ENCODE measurements at places on chromosomes 4 and X.

- DNase-seq, result no peak
These were observed 199.5 kb upstream of the UGT8 start for GRCh38 chr4:114399105-114399504.

- no peak for DNase-seq
These were observed 333.9 kb downstream of the PDHA2 start for GRCh38 chr4:96173756-96174155.

- DNase-seq, result peak; percentile 42
These were observed 93.3 kb downstream of the ANXA3 start for GRCh38 chr4:78644744-78645330.

DNA sequence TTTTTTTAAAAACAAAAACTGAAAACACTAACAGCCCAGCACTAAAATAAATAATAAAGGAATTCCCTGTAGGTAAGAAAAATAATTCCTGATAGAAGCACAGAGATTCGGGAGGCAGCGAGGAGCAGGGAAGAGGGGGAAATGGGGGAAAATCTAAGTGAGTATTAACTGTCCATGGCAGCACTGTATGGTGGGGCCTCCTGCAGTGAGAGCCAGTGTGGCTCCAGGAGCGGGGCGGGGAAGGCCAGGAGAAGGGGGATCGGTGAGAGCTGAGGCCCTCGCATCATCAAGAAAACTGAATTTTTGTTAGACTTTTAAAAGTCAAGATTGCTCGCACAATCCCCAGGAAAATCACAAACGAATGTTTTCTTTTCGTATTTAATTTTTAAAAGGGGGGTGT is 14.1 kb downstream of the RNF212 start:
- no peak for DNase-seq

DNA sequence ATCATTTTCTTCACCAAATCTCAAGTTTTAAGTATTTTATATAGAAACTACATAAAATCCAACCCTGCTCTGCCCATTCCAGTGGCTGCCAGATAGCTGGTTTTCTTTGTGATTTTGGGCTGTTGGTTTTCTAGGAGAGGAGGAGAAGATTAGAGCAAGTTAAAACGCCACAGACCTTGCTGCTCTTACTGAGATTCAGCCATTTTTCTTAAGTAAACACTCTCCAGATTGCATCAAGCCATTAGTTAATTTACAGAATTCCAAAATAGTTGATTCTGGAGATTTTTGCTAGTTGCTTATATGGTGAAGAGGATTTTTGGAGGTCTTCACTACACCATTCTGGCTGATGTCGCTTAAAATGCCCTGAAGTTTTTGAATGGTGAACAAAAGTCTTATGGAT is 366.2 kb downstream of the MAPK10 start:
- DNase-seq, result no peak

DNA sequence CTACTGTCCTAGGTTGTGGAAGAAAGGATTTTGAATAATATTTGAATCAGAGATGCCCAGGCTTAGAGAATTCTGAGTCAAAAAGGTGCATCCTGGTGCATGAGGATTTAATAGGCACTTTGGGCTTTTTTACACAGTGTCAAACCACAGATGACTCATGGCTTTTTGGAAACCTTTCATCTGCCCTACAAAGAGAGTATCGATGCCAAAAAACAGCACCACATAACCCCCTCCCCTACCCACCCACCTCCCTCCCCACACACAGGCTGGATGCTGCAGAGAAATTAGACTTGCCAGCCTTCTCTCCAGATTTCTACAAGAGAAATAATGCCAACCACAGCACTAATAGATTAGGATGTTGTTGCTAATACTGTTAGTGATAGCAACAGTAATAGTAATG is 779.3 kb downstream of the NLGN4X start:
- no peak for DNase-seq

DNA sequence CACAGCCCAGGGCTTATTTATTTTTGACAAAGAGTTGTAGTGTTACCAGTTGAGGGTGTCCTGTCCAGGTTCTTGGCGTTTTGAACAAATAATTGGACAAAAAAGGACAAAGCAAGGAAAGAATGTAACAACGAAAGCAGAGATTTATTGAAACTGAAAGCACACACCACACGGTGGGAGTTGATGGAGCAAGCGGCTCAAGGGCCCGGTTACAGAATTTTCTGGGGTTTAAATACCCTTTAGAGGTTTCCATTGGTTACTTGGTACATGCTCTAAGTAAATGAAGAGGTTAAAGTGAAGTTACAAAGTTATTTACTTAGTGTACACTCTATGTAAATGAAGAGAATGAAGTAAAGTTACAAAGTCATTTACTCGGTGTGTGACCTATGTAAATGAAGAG is 27.8 kb upstream of the OPHN1 start:
- DNase-seq, result no peak

- no peak for DNase-seq
These were observed 43.7 kb downstream of the CDS1 start for GRCh38 chr4:84626673-84627072.

DNA sequence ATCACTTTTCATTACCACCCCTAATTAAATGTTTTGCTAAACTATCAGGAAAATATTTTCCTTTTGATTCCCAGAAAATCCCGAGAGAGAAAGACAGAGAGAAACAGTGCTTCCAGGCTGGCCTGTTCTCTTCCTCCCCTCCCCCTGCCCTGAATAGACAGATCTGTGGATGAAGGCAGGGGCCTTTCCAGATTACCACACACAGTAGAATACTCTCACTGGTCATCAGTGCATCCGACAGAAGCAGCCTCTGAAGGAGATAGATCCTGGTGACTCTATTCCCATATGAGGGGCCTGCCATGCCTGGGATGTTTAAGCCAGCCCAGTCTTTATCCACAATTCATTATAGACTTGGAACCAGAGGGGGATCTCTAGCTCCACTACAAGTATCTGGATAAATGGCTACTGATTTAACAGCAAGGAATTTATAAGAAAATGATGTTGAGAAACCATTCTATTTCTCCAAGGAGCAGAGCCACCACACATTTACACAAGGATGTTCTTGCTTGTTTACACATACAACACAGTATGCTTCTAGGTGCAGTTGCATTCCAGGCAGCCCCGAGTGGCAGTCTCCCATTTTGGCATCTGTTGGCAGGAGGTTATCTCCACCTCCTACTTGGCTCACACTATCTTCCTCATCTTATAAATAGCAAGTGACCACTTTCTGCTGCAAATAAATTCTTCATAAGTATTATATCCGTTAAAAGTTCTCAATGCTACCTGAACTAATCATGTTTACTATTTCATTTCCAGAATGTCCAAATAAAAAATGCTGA is 115.8 kb downstream of the HS6ST2 start:
- DNase-seq, result no peak

DNA sequence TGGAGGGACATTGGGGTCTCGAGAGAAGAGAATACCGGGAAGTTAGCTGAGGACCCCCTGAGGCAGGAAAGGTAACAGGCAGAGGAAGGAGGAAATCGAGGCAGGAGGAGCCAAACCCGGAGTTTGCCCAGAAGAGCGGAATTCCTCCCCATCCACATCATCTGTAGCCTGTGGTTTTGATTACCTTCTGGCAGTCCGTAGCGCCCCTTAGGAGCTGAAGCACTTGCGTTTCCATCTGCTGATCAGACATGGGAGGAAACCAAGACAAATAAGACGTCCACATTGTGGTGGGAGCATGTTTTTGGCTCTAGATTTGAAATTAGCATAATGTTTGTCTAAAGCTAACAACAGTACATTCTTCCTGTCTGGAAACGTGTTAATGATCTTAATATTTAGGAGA is 26.8 kb upstream of the HMX1 start:
- no peak for DNase-seq

DNA sequence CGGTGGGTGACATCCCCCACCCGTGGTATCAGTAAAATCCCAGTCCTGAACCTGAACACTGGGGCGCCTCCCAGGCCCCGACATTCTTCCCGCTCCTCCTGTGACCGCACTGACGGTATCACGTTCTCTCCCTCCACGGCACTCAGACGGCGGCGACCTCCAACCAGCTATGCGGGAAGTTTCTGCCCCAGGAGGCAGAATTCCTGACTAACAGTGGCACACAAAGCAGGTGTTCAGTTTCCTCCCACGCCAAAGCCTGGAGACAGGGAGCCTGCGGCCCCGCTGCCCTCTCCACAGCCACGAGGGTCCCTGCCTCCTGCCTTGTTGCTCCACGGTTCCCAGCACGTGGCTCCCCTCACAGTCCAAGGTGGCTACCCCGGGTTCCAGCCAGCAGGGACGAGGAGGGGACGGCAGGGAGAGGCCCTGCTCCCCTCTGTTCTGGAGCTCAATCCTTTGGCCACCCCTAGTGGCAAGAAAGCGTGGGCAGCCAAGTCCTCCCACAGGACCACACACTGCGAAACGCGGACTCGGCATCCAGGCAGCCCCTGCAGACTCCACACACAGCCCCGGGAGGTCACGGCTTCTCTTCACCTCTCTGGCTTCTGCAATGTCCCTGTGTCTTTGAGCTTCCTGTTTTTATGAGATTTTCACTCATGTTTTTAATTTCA is 15.2 kb downstream of the CTBP1 start:
- no peak for DNase-seq

Measured in T-cell (primary cell).